ENCODE measurements at places on chromosomes 5 and 9. TPM values are rescaled to one million over a fixed set of nuclear protein-coding genes. Genes with fewer than 3 reads are reported as not detected.

The FBXO4 gene
- 13.2 TPM for total RNA-seq

GRCh38 chr5:105751908-105752307 is 1918.8 kb downstream of the EFNA5 start:
- no peak for DNase-seq

The CCL21 gene
- total RNA-seq = not detected

The TERT gene
- total RNA-seq = 177 TPM

DNA sequence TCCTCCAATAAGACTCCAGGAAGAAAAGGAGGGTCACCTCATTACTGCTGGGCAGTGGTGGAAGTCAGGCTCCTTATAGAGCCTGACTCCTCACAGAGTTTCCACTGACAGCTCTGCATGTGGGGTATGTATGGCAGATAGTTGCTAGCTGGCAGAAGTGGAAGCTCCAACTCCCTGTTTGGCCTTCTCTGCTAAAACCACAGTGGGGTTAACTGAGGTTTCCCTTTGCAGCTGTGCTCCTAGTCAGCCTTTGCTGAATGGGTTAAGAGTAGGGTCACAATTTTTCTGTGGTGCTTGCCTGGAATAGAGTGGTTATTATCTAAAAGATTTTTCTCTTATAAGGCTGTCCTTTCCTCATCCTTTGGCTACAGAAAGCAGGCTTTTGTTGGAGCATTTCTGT is 327.5 kb downstream of the FBXL17 start:
- no peak for DNase-seq
